ENCODE measurements at places on chromosomes 12 and 14. TPM values are rescaled to one million over a fixed set of nuclear protein-coding genes. Genes with fewer than 3 reads are reported as not detected.

GRCh38 chr12:132391326-132392041, 62.1 kb upstream of the GALNT9 start:
- no peak for DNase-seq

- no peak for DNase-seq
Measured at GRCh38 chr12:96235484-96235826, 41.3 kb downstream of the ELK3 start.

- DNase-seq, result no peak
Measured at GRCh38 chr12:93041416-93041815, 112.3 kb upstream of the EEA1 start.

DNA sequence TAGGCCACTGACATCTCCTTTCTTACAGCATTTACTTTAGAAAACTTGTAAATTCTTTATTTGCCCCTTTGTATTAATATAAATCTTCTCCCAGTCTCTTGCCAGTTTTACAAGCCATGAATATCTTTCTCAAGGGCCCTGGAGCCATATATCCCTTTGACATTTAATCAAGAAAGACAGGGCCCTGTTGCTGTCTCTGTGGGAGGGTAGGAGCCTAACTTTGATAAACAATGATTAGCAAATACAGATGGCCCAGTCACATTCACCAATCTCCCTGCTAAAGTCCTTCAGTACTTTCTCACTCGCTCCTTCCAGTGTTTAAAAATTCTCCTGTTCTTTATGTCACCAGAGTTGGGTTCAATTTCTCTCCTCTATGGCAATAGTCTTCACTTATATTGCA, 479.8 kb upstream of the USP15 start:
- no peak for DNase-seq

DNA sequence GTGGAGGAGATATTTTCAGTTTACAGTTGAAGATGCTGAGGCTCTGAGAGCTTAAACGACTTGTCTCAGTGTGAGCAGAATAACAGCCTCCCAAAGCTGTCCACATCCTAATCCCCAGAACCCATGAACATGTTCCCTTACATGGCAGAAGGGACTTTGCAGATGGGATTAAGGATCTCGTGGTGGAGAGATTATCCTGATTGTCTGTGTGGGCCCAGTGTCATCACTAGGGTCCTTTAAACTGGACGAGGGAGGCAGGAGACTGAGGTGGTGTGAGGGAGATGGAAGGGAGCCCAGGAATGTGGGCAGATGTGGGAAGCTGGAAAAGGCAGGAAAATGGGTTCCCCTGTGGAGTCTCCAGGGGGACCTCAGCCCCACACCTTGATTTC, 9.6 kb upstream of the KRT80 start:
- DNase-seq, result no peak

DNA sequence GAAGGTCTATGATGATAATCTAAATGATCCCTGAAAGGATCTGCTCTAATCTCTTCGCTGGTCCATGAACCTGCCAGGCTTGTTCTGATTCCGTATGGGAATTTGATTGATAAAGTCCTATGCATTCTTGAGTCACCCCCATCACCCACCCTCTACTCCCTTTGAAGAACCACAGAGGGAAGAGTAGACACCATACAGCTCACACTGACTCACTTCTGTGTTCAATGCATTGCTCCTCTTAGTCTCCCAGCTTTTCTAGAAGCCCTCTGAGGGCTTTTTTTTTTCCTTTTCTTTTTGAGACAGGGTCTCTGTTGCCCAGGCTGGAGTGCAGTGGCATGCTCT, 18.5 kb upstream of the GPRC5A start:
- no peak for DNase-seq

DNA sequence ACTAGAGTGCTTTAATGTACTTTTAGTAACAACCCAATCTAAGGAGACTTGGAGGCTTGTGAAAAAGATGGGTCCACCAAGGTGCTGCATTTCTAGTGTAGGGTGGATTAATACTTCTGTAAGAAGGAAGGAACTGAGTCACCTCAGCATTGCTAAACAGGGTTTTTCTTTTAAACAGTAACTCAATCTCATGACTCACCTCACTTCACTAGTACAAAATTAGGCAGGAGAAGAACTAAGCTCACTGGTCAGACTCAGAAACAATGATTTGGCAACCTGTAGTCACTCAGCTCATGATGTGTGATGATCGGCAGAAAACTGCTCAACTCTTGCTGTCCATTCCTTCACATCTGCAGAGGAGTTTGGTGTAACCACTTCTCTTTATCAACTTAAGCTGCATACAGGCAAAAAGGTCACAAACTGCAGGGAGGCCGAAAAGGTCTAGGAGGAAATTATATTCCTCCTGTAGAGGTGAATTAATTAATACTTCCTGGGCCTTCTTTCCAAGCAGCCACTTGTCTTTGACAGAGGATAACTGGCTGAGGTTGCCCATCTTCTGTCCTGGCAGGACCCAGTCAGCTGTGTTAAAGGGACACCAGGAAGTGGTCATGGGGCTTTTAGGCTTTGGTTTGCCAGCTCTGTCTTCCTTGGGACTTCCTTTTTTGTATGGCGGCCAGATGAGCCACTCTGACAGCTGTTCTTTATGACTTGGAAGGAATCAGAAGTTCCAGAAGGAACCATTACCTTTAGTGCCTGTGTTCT, 466.9 kb downstream of the FUT8 start:
- no peak for DNase-seq

DNA sequence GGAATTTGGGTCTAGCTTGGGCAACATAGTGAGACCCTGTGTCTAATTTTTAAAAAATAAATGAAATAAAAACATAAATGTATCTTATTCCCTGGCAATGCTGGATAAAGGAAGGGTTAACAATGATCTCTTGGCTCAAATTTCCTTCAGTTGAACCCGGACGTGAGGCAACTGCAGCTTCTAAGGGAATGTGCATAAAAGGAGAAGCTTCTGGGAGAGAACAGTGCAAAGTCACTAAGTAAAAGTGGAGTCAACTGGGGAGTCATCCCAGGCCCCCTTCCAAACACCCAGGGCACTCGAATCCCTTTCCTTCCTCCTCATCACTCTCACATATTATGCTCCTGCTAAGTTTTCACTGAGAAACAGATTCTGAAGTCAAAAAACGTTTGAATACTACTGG, 147.3 kb downstream of the PPM1H start:
- no peak for DNase-seq

GRCh38 chr12:92191061-92191460, 45.4 kb upstream of the BTG1 start:
- DNase-seq, result no peak

- no peak for DNase-seq
Measured at GRCh38 chr12:2119266-2119665, 66.5 kb downstream of the CACNA1C start.

- DNase-seq, result no peak
Measured at GRCh38 chr14:36226164-36226563, 49.6 kb upstream of the PTCSC3 start.

- DNase-seq, result no peak
Measured at GRCh38 chr12:104342147-104342546, 38.6 kb downstream of the EID3 start.

DNA sequence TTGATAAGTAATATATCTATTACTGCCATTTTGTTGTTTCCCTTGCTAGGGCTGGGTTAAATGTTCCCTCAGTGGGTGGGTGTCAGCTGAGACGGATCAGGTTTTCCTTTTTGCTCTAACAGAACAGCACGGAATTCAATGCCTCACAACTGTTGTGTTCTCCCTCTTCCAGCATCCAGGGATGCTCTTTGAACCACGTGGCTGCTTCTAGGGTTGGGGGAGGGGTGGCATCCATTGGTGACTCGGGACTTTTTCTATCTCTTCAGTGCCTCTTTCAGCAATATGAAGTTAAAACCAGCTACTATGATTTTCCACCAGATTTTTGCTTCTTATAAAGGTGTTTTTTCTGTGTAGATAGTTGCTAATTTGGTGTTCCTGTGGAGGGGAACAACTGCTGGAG, 884.9 kb upstream of the FOXG1 start:
- no peak for DNase-seq

GRCh38 chr12:71240946-71241345, 83.1 kb upstream of the TSPAN8 start:
- no peak for DNase-seq

DNA sequence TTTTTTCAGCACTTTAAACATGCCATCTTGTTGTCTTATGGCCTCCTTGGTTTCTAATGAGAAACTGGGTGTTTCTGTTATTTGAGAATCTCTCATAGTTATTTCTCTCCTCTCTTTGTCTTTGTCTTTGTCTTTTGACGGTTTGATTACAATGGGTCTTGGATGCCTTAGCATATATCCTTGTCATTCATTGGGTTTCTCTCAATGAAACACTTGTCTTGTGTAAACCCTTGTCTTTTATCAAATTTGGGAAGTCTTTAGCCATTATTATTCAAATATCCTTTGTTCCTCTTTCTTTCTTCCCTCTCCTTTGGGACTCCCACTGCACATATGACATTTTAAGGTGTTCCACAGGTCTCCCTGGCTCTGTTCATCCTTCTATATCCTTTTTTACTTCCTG, 373.5 kb upstream of the TBX3 start:
- no peak for DNase-seq

DNA sequence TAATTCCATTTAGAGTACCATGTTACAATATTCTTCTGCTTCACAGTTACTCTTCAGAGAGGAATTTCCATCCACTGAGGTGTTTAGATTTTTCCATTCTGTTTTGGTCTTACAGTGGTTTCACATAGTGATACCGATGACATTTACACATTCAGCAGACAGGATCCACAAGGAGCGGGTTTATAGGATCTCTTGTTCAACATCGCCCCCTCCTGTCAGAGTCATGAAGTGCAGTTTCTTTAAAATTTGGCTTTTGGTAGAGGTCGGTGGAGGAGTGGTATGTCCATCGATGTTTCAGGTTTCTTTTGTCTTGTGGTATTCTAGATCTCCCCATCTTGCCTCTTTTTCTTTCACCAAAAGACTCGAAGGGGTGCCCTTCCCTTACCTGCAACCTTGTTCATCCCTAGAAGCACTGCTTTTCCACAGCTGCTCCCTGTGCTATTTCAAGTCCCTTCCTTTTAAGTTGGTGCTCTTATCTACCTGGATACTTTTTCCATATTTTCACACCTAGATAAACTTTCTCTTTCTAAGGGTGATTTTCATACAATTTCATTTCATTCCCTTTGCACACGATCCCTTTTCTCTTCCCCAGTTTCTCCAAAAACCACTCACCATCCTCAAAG, 181.3 kb downstream of the ITPR2 start:
- peak; percentile 83 for DNase-seq

- DNase-seq, result peak; percentile 30
Measured at GRCh38 chr12:57626111-57626920, 6.7 kb downstream of the B4GALNT1 start.

DNA sequence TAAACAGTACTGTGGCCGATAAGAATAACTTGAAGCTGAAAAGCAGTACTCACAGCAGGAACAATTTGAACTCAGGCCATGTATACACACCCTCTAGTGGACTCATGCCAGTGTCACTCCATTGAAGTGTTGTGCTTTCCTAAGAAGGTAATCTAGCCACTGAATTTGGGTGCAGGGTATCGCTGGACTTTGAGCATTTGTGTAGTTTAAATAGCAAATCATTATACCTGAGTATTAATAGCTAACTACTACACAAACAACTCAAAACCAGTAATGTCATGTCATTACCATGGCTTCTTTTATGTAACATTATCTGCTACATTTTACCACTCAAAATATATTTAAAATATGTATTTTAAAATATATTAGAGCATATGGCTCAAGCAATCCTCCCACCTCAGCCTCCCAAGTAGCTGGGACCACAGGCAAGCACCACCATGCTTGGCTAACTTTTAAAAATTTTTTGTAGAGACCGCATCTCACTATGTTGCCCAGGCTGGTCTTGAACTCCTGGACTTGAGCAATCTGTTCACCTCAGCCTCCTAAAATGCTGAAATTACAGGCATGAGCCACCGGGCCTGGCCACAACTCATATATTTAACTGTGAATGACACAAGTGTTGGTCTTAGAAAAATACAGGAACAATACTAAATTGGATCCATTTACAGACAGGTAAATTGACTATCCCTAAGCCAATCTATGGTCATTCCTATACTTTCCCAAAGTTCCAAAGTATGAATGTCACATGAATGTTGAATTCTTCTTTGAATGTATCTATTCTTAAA, 25.6 kb upstream of the ARID4A start:
- no peak for DNase-seq

GRCh38 chr12:106629797-106630659, 47.2 kb downstream of the RFX4 start:
- no peak for DNase-seq

DNA sequence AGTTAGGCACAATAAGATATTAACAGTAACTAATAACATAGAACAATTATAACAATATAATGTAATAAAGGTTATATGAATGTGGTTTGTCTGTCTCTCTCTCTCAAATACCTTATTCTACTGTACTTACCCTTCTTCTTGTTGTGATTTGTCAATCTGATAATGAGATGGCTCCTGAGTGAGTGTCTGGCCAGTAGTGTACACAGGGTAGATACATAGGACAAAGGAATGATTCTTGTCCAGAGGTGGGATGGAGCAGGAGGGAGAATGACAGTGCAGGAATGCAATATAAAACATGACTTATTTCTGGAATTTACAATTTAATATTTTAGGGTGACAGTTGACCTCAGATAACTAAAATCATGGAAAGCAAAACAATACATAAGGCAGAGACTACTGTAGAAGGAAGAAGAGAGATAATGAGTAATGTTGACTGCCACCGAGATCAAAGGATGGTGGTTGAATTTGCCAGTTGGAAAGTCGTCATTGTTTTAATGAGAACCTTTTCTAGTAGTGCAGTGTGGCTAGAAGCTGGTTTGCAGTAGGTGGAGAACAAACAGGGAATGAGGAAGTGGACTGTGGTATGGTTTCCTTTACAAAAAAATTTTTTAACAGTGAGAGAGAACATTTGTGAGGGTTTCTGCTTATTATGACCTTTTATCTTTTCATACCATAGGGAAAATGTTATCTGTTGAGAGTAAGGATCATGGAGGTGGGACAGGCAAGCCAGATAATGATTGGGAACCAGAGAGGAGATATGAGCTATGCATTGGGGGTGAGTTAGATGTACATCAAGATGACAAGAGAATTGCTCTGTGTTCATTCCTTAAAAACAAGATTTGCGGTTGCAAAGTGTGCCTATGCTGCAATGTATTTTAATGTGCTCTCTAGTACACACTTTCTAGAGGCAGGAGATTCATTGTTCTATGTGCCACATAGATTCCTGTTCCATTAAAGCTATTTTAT, 458.3 kb downstream of the BTG1 start:
- DNase-seq, result no peak

- no peak for DNase-seq
Measured at GRCh38 chr12:10069099-10069498, 29.7 kb downstream of the CLEC1A start.

P2RX7 gene
- 0.09 TPM for total RNA-seq

LRRC10 gene
- total RNA-seq, result not detected

CLEC1B gene
- not detected for total RNA-seq

TMEM63C gene
- total RNA-seq, result 1.7 TPM

FOXG1 gene
- total RNA-seq, result 0.07 TPM

GSC gene
- total RNA-seq, result not detected
